ENCODE measurements at places on chromosomes 2 and 18. TPM values are rescaled to one million over a fixed set of nuclear protein-coding genes. Genes with fewer than 3 reads are reported as not detected.

- DNase-seq: no peak
- no peak overlapping the region for H3K4me3 ChIP-seq
- H3K36me3 ChIP-seq: no peaks in the 10 kb centered on the region
- H3K27me3 ChIP-seq: no peaks in the 10 kb centered on the region
- H3K27ac ChIP-seq: no peak overlapping the region
Observed at GRCh38 chr2:152427902-152428301, 92.9 kb downstream of the FMNL2 start.

GRCh38 chr2:232611559-232612218, 21.7 kb upstream of the EFHD1 start:
- peak; percentile 60 for DNase-seq
- H3K4me1 ChIP-seq: no peaks in the 10 kb centered on the region
- H3K27me3 ChIP-seq: no peaks in the 10 kb centered on the region
- no peaks in the 10 kb centered on the region for H3K36me3 ChIP-seq
- no peak overlapping the region for H3K4me3 ChIP-seq

- no peaks in the 10 kb centered on the region for H3K4me1 ChIP-seq
- H3K36me3 ChIP-seq: no peaks in the 10 kb centered on the region
- no peaks in the 10 kb centered on the region for H3K27me3 ChIP-seq
- no peak for DNase-seq
- no peak overlapping the region for H3K27ac ChIP-seq
- H3K4me3 ChIP-seq: no peak overlapping the region
Observed at GRCh38 chr18:64271246-64271645, 122.4 kb upstream of the LINC00305 start.

DNA sequence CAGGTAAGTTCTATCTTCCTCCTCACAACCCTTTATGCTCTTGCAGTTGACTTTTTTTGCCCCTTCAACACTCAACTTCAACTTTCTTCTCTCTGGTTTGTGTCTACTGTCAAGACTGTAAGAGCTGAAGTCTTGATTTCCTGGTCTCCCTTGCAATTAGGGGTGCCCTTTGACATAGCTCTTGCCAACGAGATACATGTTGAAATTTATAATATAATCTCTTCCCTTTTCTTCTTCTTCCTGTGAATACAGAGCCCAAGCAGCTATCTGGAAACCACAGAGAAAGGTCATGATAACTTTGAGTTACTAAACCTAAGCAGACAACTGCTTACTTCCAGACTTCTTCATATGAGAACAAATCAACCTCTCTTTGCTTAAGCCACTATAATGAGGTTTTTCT, 163.5 kb downstream of the MC4R start:
- no peaks in the 10 kb centered on the region for H3K4me1 ChIP-seq
- no peaks in the 10 kb centered on the region for H3K36me3 ChIP-seq
- no peak overlapping the region for H3K4me3 ChIP-seq
- no peak for DNase-seq
- H3K27me3 ChIP-seq: no peaks in the 10 kb centered on the region

DNA sequence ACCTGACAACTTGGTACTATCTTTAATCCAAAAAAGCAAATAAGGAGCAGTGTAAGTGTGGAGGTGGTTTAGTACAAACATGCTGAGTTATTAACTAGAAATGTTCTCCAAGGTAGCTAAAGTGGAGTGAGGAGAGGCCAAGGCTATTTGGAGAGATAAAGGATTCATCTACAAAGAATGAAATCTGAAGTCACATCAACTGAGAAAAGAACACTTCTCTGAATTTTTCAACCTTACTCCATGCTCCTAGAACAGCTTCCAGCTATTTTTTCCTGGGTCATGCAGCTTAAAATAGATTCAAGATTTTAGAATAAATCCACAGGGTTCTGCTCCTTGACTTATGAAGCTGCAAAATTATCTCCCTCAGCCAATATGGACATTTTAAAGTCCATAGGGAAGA, 18.7 kb downstream of the IMMT start:
- H3K27ac ChIP-seq: peak overlapping the region; percentile 56
- no peak overlapping the region for H3K4me3 ChIP-seq
- DNase-seq: no peak

GRCh38 chr2:99469394-99469793, 20.4 kb downstream of the REV1 start:
- H3K36me3 ChIP-seq: no peaks in the 10 kb centered on the region
- H3K4me1 ChIP-seq: peaks cover 49% of the 10 kb centered on the region
- H3K27ac ChIP-seq: no peak overlapping the region

DNA sequence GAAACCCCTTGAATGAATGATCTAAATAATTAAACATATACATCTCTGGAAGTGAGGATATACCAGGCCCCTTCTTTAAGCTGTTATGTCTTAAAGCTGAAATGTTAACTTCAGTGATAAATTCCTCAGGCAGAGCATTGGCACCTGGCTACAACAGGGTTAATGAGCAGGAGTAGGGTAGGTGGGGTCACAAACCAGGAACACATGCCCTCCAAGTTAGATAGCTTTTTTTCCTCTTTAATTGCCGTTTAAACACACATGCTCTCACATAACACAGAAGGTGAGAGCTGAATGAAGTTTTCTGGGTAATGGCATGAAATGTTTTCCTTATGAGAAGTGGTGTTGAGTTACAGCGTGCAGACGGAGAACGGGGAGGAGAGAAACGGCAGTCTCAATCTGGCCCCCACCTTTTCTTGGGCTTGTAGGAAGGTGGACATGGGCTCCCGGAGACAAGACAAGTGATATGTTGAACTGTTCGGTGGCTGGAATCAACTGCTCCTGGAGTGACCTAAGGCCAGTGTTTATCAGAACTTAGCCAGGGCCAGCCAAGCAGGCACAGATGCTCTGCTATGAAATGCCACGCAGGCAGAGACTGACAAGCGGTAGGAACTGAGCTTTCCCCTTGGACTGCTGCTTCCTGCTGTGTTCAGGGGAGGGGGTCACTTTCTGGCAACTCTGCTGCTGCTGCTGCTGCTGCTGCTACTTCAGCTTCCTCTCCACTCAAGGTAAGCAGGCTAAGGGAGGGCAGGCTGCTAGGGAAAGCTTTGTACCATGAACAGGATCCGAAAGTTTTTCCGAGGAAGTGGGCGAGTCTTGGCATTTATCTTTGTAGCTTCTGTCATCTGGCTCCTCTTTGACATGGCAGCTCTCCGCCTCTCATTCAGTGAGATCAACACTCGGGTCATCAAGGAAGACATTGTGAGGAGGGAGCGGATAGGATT, at the start of gene GALNT5:
TSS of gene GALNT5 (plus strand) at position 394 of the 941 bp plus-strand sequence. CDS start at position 772, 378 bp downstream.
- no peak for DNase-seq
- no peak within 1 kb of the TSS for H3K4me3 ChIP-seq

DNA sequence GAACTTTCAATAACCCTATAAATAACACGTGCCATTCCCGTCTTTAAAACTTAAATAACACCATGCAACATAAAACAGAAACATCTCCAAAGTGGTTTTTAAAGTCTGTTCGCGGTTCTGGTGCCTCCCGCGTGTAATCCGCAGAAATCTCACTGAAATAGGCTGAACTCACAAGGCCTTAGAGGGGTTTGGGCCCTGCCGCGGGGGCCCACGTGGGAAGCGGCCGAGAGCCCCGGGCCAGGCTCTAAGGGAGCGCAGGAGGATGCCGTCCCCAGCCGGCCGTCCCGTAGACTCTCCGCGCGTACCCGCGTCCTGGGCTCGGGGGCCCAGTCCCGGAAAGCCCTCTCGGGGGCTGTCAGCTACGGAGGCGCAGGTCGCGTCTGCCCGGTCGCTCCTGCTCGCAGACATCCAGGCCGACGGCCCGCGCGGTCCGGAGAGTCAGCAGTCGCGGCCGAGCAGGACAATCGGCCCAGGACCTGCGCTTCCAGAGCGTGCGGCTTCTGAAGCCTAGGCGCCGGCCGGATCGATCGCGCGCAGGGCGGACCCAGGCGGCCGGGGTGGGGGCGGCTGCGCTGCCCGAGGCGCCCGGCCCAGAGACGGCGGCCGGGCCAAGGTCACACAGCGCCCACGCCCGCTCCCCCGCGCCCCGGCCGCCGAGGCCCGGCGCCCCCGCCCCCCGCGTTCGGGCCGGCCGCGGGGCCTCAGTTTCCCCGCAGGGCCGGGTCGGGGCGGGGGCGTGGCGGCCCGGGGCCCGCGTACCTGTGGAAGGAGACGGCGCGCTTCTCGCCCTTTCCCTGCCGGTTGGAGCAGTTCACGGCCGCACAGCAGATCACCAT, 558 bp downstream of the THAP4 start:
- peak overlapping the region; percentile 88 for H3K4me3 ChIP-seq
- peak overlapping the region; percentile 98 for H3K27ac ChIP-seq
- no peaks in the 10 kb centered on the region for H3K36me3 ChIP-seq
- H3K4me1 ChIP-seq: peaks cover 29% of the 10 kb centered on the region

DNA sequence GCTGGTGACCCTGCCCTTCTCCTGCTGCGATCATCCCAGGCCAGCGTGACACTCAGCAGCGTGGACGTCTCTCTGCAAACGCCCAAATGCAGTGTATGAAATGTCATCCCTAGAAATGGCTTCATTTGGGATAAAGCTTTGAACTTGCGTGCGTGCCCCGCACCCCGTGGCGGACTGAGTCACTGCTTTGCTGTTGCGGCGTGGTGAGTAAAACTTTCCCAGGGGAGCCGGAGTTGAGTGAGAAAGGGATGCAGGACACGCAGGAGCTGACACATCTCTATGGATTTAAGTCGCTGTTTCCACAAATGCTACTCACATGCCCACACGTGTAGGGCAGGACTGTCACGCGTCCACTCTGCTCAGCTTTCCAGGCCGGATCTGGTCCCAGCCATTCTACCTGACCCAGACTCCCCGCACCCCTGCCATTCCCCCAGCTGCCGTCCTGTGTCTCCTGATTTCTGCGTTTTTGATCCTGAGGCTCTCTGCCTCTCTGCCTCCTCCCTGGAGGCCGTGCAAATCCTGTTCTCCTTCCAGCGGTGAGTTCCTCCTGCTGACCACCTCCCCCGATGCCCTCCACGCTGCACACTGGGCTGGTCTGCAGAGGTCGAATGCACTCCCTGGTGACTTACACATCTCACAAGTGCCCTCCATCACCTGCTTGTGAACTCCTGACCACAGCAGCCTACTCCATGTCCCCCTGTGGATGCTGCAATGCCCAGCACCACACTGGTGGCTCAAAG, 88.9 kb downstream of the MBP start:
- no peaks in the 10 kb centered on the region for H3K27me3 ChIP-seq
- H3K4me3 ChIP-seq: no peak overlapping the region
- peak overlapping the region; percentile 82 for H3K27ac ChIP-seq
- no peaks in the 10 kb centered on the region for H3K36me3 ChIP-seq

GRCh38 chr2:138228101-138228500, 263.8 kb downstream of the HNMT start:
- no peaks in the 10 kb centered on the region for H3K4me1 ChIP-seq
- no peaks in the 10 kb centered on the region for H3K27me3 ChIP-seq
- H3K27ac ChIP-seq: no peak overlapping the region
- H3K36me3 ChIP-seq: no peaks in the 10 kb centered on the region
- no peak overlapping the region for H3K4me3 ChIP-seq
- DNase-seq: no peak

- H3K4me3 ChIP-seq: no peak overlapping the region
- no peak overlapping the region for H3K27ac ChIP-seq
- no peaks in the 10 kb centered on the region for H3K4me1 ChIP-seq
- no peaks in the 10 kb centered on the region for H3K27me3 ChIP-seq
- no peak for DNase-seq
Observed at GRCh38 chr2:99836690-99837605, 305.4 kb downstream of the AFF3 start.

GRCh38 chr2:75870651-75871137, 160.0 kb upstream of the GCFC2 start:
- H3K27ac ChIP-seq: no peak overlapping the region
- H3K4me3 ChIP-seq: no peak overlapping the region
- no peak for DNase-seq

GRCh38 chr18:48195787-48196186, 213.4 kb downstream of the ZBTB7C start:
- H3K36me3 ChIP-seq: no peaks in the 10 kb centered on the region
- no peak for DNase-seq
- no peaks in the 10 kb centered on the region for H3K27me3 ChIP-seq
- peaks cover 13% of the 10 kb centered on the region for H3K4me1 ChIP-seq
- no peak overlapping the region for H3K4me3 ChIP-seq

GRCh38 chr18:59555995-59556659, 141.1 kb downstream of the CCBE1 start:
- no peaks in the 10 kb centered on the region for H3K36me3 ChIP-seq
- no peak for DNase-seq
- H3K27ac ChIP-seq: no peak overlapping the region
- no peaks in the 10 kb centered on the region for H3K27me3 ChIP-seq

DNA sequence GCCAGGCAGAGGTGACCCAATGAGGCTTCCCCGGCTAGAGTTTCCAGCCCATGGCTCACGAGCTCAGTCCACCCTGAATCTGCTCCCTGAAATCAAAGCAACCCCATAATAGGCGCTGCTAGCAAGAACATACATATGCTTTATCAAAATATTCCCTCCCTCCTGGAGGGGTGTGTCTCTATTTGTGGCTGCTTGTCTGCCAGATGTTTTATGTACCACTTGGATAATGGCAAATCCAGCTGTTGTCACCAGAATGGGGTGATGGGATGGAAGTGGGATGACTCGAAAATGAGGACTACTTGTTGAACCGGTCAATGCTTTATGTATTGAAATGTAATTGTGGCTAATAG, 152.0 kb downstream of the GALNT14 start:
- no peak overlapping the region for H3K27ac ChIP-seq
- peaks cover 4% of the 10 kb centered on the region for H3K4me1 ChIP-seq
- H3K4me3 ChIP-seq: no peak overlapping the region

GRCh38 chr2:85718009-85718391, 23.8 kb downstream of the GNLY start:
- peaks cover 25% of the 10 kb centered on the region for H3K4me1 ChIP-seq
- H3K36me3 ChIP-seq: no peaks in the 10 kb centered on the region
- H3K27ac ChIP-seq: peak overlapping the region; percentile 24
- DNase-seq: no peak

DNA sequence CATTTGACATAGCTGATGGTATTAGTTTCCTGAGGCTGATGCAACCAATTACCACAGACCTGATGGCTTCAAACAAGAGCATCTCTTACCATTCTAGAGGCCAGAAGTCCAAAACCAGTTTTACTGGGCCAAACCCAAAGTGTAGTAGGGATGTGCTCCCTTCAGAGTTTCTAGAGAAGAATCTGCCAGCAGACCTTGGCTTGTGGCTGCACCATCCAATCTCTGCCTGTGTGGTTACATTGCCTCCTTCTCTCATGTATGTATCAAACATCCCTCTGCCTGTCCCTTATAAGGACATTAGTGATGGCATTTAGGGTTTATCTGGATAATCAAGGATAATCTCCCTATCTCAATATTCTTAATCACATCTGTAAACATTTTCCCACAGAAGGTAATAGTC, 4.5 kb upstream of the SNRNP27 start:
- H3K27me3 ChIP-seq: no peaks in the 10 kb centered on the region
- no peak for DNase-seq
- H3K4me1 ChIP-seq: peaks cover 3% of the 10 kb centered on the region
- H3K36me3 ChIP-seq: no peaks in the 10 kb centered on the region

The CYP26B1 gene
- total RNA-seq: 2.0 TPM

The CHPF gene
- 21.0 TPM for total RNA-seq

The SERPINB11 gene
- total RNA-seq: not detected

The SLC30A3 gene
- total RNA-seq: not detected

The IL37 gene
- total RNA-seq: not detected

The SLC4A1AP gene
- total RNA-seq: 32.1 TPM

The LYG2 gene
- total RNA-seq: not detected

Measured in gastrocnemius medialis (tissue), 4 donors.